Smooth muscle cell of bladder (primary cell): ENCODE measurements at places on chromosomes 4 and X. TPM values are rescaled to one million over a fixed set of nuclear protein-coding genes. Genes with fewer than 3 reads are reported as not detected.

Gene C1GALT1C1
- 28.2 and 41.1 TPM in 2 replicates for total RNA-seq

Gene DCHS2
- under 0.01 TPM in 2 replicates for total RNA-seq

Gene CBR4
- total RNA-seq = 13.8 and 17.7 TPM in 2 replicates

Gene KIAA1210
- total RNA-seq = not detected in 2 replicates

Gene MAGEA2B
- total RNA-seq = not detected in 2 replicates

Gene PPP4R3C
- not detected in 2 replicates for total RNA-seq

Gene WDR45
- 36.3 and 43.1 TPM in 2 replicates for total RNA-seq

Gene AWAT2
- not detected in 2 replicates for total RNA-seq

Gene C4orf51
- total RNA-seq = not detected in 2 replicates

Gene DCAF12L2
- total RNA-seq = under 0.01 TPM in 1 of 2 replicates, not detected in the other

Gene TMEM154
- total RNA-seq = 1.3 and 2.3 TPM in 2 replicates

Gene H2BW2
- not detected in 2 replicates for total RNA-seq

Gene GLRA3
- total RNA-seq = 0.14 TPM in 1 of 2 replicates, not detected in the other

Gene HELQ
- total RNA-seq = 14.6 and 19.3 TPM in 2 replicates

Gene ACTRT1
- not detected in 2 replicates for total RNA-seq

Gene NCAPG
- total RNA-seq = 2.3 and 2.6 TPM in 2 replicates

Gene PHOX2B
- not detected in 2 replicates for total RNA-seq

Gene IL13RA2
- 440 and 612 TPM in 2 replicates for total RNA-seq

Gene TECRL
- total RNA-seq = not detected in 2 replicates

Gene OCRL
- total RNA-seq = 16.1 and 19.0 TPM in 2 replicates

Gene IL2
- not detected in 2 replicates for total RNA-seq

Gene BTC
- total RNA-seq = 0.18 and 0.43 TPM in 2 replicates

Gene SMARCA5
- total RNA-seq = 32.6 and 42.2 TPM in 2 replicates

Gene TBC1D9
- total RNA-seq = 26.5 and 30.0 TPM in 2 replicates

Gene FGF16
- under 0.01 and 0.09 TPM in 2 replicates for total RNA-seq

Gene ZBTB49
- 2.1 and 2.4 TPM in 2 replicates for total RNA-seq

Gene GLUD2
- total RNA-seq = 1.00 and 1.3 TPM in 2 replicates

Gene PRRG1
- total RNA-seq = 11.1 and 13.1 TPM in 2 replicates

Gene BMP3
- under 0.01 and 0.09 TPM in 2 replicates for total RNA-seq

Gene TXLNG
- 5.5 and 8.2 TPM in 2 replicates for total RNA-seq

Gene STOX2
- 1.0 and 3.4 TPM in 2 replicates for total RNA-seq

Gene ARR3
- total RNA-seq = not detected in 2 replicates

Gene CENPVL1
- total RNA-seq = not detected in 2 replicates
